ENCODE measurements at places on chromosomes 13 and 19.

DNA sequence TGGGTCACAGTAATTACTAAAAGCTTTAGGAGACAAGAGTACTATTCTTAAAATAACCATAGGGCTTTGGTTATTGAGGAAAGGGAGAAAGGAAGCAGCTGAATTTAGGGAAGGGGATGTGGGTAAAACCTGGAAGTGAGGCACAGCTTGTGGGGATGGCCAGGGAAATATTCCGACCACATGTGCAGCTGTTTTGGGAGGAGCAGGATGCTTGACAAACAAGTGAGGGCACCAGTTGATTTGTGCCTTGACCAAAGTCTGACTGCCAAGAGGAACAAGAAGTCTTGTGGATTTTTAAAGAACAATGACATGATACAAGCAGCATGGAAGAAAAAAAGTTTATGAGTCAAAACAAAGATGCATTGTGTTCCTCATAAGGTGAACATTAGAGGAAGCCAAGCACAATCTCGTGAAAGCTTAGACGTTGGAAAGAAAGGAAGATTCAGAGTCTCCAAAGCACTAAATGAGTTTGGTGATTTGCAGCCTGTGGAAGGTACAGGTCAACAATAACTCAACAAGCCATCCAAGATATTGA, 108.5 kb upstream of the GPC6 start:
- DNase-seq: no peak

DNA sequence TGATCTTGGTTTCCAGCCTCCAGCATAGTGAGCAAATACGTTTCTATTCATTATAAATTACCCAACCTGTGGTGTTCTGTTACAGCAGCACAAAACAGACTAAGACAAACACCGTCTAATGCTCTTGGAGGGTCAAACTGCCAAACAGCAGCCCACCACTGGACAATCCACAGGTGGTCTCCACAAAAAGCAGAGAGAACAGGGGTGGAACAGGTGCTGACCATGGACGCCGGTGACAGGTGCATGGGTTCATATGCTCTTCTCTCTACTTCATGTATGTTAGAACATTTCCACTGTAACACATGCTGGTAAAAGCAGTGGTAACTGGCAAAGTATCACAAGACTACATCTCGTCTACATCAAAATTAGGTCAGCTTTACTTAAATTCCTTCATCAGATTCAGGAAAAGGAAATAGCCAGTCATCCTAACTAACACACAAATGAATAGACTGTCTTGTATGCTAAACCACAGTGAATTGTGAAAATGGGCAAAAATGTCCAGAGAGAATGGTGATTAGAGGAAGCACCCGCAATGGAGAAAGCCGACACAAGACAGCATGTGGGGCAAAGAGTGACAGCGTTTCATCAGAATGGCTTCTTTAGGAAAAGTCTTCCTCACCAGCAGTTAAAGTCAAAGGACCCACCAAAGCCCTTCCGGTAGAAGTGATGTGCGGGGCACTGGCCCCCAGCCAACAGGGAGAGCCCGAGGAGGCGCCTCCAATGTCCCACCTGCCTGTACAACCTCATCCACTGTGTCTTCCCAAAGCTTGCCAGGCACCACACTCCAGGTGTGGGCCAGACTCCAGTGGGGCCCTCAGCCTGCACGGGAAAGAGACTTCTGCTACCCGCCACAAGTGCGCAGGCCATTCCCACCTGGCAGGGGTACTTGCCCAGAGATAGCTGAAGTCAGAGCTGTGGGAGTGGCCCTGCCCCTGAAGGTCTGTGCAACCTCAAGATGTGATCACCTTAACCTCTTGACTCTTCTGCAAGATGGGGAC, 6.5 kb downstream of the CARS2 start:
- DNase-seq: no peak

DNA sequence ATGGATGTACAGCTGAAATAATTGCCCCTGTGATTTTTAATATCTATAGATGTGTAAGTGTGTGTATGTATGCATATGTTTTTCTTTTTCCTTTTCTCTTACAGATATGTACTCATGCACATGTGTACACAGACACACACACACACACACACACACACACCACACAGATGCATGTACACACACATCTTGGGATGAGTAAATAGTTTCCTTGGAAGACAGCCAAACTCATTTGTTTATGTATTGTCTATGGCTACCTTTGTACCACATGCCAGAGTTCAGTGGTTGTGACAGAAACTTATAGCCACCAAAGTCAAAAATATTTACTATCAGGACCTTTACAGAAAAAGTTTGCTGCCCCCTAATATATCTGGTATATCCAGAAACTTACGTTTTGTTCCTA, 192.6 kb downstream of the MAB21L1 start:
- no peak for DNase-seq

GRCh38 chr13:83281654-83282053, 600.6 kb downstream of the SLITRK1 start:
- no peak for DNase-seq

DNA sequence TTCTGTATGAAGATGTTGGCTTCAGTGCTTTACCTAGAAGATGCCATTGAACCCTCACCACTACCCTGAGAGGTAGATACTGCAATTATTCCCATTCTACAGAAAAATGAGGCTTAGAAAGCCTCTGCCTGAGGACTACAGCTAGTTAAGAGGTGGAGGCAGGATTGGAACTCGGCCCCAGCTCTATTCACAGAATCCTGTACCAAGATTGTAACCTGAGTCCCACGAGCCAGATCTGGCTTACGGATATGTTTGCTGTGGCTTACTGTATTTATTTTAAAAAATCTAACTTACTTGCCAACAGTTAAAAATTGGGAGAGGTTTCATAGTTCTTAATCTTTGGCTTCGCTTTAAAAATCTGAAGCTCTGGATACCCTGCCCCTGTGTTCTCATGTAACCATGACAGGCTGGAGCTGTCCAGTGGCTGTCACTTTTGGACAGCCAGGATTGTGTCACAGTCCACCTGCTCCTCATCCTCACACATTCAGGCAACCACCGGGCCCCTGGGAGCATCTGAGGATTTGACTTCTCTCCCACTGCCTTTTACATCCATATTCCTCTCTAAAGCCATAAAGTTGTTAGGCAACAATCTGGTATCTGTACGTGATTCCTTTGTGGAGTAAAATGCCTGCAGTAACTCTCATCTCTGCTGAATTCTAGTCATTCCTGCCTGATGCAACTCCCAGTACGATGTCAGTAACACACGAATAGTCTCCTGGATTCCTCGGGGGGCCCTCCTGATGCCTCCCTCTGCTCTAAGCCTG, 160.8 kb upstream of the SERP2 start:
- DNase-seq: no peak

GRCh38 chr13:22801402-22802003, 379.3 kb upstream of the SGCG start:
- no peak for DNase-seq

- no peak for DNase-seq
These were observed 21.5 kb downstream of the RYR1 start for GRCh38 chr19:38455031-38455430.

DNA sequence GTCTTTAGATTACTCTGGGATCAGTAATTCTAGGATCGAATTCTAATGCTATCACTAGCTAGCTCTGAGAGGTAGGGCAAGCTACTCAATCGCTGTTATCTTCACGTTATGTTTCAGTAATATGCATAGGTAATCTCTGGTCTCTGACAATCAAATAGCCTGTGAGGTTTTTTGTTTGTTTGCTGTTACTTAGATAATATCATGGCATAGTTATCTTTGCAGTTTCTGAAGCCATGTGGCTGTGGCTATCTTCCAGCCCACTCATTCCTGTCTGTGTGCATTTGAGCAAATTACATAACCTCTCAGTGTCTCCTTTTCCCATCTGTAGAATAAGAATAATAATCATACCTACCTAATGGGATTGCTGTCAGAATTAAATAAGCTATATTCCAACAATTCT, 330.2 kb downstream of the PCDH9 start:
- no peak for DNase-seq

DNA sequence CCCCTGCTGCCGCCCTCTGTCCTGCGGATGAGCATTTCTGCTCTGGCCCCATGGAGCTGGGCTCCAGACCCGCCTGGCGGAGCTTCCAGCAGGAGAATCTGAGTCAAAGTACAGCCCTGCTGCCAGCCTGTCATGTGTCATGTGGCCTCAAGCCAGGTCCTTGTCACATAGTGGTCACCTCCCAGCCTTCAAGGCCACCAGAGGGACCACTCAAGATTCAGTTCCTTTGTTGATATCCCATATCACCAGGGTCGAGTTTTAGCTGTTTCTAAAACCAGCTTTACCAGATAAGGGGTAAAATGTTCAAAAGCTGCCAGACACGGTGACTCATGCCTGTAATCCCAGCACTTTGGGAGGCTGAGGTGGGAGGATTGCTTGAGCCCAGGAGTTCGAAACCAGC, 13.4 kb downstream of the THOP1 start:
- no peak for DNase-seq

GRCh38 chr13:38386421-38386820, 36.8 kb downstream of the UFM1 start:
- DNase-seq: no peak

DNA sequence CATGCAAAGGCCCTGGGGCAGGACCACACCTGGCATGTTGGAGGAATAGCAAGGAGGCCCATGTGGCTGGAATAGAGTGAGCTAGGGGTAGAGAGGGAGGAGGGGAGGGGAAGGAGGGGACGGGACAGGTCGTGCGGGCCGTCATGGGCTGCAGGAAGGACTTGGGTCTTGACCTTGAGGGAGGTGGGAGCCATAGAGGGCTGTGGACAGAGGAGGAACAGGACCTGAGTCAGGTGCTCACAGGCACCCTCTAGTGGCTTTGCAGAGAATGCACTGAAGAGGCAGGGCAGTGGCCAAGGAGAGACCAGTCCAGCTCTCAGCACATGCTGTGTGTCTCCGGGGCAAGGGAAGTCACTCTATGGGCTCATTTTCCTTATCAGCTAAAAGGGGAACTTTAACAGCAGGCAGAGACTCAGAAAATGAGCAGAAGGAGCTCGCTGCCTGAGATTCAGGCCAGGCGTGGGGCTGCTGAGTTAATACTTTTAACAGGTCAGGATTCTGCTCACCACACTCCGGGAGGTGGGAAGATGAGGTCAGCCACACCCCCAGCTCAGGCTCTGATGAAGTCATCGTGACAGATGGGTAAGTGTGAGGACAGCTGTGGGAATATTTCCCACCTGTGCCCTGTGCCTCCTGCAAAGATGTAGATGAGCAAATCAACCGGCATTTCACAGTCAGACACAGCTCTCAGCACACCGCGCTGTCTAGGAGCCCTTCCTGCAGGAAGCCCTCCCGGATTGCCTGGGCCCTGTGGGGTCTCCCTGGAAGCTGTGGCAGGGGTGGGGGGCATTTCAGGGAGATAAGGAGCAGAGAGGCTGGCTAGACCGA, 6.0 kb upstream of the TNFAIP8L1 start:
- DNase-seq: peak; percentile 69

DNA sequence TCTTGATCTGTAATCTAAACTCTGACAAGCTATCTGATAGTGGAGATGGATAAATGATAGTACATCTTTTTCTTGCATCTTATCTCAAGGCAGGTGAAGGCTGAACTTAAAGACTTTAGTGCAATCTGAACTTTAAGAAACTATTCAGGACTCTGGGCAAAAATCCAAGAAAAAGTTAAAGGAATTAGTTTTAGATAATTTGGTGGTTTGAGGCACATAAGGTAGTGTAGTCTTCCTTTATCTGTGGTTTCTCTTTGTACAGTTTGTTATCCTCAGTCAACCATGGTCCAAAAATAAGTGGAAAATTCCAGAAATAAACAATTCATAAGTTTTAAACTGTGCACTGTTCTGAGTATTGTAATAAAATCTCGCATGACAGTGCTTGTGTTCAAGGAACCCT, 172.9 kb downstream of the UGGT2 start:
- no peak for DNase-seq

DNA sequence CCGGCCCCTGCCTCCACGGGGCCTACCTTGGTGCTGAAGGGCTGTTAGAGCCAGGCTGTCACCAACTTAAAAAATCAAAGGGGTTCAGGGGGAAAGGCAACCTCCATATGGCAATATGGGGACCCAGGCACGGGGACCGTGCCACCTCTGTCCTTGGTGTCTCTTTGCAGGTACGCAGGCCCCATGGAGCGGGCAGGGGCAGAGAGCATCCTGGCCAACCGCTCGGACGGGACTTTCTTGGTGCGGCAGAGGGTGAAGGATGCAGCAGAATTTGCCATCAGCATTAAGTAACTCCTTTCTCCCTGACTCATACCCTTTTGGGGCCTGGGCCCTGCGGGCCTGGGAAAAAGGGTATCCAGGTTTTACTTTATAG, 39.6 kb upstream of the ADGRE1 start:
- DNase-seq: no peak

- no peak for DNase-seq
These were observed 31.4 kb downstream of the PPP5C start for GRCh38 chr19:46378268-46378667.

DNA sequence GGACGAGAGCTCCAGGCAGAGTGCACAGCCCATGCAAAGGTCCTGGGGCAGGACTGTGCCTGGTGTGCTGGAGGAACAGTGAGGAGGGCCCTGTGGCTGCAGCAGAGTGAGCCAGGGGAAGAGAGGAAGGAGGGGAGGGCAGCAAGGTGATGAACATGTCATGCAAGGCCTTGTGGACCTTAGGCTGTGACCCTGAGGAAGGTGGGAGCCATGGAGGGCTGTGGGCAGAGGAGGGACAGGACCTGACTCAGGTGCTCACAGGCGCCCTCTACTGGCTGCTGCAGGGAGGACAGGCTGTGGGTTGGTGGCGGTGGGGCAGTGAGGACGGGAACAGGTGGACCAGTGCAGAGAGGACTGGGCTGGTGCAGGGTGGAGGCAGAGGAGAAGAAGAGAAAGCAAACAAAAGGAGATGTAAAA, 170.3 kb downstream of the PTPRS start:
- no peak for DNase-seq
